Suppressor macrophage (primary cell): ENCODE measurements at places on chromosomes 4 and X.
A peak's percentile ranks its signal among the peaks of the same experiment; 100 is the strongest.

DNA sequence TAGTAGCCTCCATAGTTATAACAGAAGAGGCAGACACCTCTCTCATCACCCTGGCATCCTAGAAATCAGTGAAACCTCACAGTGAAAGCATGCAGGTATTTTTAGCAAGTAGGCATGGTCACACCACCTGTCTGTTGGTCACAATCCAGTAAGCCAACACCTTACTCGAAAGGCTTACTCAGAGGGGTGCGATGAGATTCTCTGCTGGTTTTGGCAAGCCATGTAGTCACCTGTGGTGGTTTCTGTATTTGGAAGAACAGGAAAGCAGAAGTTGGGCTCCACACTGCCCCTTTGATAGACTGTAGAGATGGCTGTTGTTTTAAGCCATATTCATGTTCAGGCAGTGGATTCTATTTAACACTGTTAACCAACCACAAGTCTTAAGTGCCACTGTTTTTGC, 134.7 kb downstream of the DCLK2 start:
- DNase-seq = no peak

DNA sequence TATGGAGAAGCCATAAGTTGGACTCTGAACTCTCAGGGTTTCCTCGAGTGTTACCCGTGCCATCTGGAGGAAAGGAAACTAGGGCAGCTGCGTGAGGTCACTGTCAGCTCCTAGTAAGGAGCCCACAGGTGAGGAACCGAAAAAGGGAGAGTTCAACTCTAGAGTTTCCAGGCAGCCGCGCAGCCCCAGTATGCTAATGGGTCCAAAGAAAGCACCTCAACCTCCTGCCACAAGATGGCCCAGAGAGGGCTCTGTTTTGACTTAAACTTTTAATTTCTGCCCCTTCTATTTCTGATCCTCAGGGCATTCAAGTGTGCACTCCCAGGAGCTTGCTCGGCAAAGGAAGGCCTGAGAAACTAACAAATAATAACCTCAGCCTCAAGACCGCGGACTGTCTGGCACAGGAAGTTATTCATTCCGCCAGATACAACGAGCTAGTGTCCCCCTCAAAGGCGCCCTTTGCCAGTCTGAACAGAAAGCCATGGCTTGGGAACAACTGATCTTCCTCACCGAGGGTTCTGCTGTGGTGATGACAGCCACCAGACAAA, 13.9 kb downstream of the SCARB2 start:
- peak; percentile 55 for DNase-seq

DNA sequence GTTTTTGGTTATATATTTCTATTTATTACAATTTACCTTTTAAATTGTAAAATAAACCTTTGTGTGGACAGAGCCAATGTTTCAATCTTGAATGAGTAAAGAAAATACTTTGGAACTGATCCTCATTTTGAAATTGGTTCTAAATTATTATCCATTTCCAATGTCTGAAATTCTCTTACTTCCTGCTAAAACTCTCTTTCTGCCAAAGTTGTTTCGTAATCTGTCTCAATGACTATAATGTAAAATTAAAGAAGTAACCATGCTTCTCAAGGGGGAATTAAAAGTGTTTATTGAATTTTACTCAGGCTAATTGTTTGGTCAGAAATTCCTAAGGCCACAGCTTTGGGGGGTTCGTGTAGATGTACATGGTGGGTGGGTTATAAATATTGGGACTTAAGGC, 34.8 kb downstream of the YIPF6 start:
- peak; percentile 15 for DNase-seq

- DNase-seq = no peak
Measured at GRCh38 chr4:89556601-89557305, 249.2 kb upstream of the GPRIN3 start.

- no peak for DNase-seq
Measured at GRCh38 chr4:168134651-168135050, 42.3 kb downstream of the ANXA10 start.

GRCh38 chrX:31872007-31872406, 800.2 kb upstream of the FTHL17 start:
- no peak for DNase-seq

DNA sequence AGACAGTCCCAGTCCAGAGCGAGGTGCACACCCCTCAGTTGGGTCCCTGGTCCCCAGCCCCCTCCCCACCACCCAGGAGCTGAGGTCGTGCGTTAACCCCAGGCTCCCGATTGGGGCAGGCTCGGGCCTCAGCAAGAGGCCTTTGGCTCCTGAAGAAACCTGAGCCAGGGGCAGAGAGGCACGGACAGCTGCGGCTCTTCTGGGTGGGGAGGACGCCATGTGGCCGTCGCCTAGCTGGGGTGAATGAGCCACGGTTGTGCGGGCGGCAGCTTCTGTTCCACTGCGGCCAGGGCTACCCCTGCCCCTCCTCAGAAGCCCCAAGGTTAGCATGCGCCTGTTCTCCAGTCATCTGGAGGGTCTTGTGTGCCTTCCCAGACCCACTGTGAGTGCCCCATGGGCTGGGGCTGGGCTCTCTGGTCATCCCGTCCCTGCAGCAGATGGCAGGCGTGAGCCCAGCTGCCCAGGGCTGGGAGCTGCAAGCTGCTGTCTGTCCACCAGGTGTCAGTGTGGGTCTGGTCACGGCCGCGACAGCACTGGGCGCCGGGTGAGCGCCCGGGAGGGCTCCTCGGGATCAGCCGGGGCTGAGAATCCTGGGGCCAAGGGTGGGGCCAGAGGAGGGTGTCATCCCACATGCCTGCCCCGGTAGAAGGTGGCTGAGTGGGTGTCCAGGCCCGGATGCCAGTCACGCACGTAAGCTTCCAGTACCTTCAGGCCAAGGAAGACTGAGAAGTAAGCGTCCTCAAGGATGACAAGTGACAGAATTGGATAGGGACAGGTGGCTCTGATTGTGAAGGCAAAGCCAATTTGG, 21.9 kb downstream of the ATP2B3 start:
- peak; percentile 83 for DNase-seq

DNA sequence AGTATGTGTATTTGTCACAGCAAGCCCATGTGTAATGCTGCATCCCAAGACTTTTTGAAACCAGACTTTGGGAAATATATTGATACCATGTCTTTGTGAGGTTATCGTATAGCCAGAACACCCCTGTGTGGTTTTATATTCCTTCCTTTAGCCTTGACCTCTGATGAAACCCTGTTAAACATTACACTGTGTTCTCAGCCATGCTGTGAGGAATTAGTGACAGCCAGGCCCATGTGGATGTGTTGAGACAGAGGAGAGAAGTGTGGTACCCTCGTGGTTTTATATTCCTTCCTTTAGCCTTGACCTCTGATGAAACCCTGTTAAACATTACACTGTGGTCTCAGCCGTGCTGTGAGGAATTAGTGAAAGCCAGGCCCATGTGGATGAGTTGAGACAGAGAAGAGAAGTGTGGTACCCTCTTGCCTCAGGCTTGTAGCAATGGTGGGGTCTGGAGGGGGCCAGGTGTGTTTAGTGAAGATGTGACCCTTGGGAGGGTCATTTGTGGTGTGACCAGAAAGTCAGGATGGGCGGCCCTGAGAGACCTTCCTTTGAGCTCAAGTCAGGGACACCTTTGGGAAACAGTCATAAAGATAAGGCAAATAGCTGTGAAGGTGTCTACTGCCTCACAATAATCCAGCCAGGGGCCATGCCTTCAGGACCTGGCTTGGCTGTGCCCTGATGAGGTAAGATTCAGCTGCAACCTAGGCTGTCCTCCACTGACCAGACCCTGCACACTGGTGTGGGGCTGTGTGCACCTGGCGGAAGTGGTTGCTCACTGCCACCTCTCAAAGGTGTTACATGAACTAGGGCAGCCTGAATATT, 110.0 kb downstream of the IRF2 start:
- DNase-seq = peak; percentile 47

GRCh38 chrX:99095965-99096635, 1314.0 kb downstream of the PCDH19 start:
- no peak for DNase-seq

- no peak for DNase-seq
Measured at GRCh38 chrX:17566740-17567139, 170.6 kb upstream of the SCML1 start.

GRCh38 chr4:104424989-104425388, 69.7 kb downstream of the CXXC4 start:
- DNase-seq = no peak
